CD8-positive, alpha-beta memory T cell (primary cell): ENCODE measurements at places on chromosomes 4 and X. TPM values are rescaled to one million over a fixed set of nuclear protein-coding genes. Genes with fewer than 3 reads are reported as not detected.

- no peak for DNase-seq
These were observed 351.5 kb upstream of the MAD2L1 start for GRCh38 chr4:120418146-120418545.

GRCh38 chr4:156933633-156934258 is 37.9 kb downstream of the PDGFC start:
- no peak for DNase-seq

DNA sequence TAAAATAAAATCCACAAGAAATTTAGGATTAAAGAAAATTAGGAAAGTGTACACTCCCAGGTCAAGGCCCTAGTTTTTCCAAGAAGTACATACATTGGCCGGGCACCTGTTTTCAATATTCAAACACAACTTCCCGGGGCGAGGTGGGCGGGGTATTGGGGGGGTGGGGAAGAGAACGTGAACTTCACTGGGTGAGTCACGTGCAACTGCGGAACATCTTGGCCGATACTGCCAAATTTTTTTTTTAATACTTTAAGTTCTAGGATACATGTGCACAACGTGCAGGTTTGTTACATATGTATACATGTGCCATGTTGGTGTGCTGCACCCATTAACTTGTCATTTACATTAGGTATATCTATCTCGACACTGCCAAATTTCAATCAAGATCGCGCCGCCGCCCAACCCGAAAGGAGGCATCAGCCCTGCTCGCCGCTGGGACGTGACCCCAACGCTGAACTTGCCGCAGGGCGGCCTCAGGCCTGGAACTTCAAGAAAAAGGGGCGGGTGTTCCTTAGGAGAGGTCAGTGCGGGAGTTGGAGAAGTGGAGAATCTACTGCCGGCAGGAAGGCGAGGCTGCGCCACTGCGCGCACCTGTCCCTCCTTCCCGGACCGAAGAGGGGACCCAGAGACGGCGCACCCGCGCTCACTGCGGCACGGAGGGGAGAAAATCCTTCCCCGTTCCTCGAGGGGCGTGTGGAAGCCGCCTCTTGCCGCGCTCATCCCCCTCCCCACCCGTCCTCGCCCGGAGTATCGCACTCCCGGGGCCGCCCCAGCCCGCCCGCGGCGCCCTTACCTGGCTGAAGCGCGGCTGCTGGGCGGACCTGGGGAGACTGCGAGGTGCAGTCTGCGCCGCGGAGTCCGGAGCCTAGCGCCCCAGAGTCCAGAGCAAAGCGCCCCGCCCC is at the start of gene TEC:
TSS of gene TEC (minus strand) at position 883 of the 905 bp plus-strand sequence. CDS start 41,224 bp downstream, outside the sequence.
- DNase-seq, result peak; percentile 49

DNA sequence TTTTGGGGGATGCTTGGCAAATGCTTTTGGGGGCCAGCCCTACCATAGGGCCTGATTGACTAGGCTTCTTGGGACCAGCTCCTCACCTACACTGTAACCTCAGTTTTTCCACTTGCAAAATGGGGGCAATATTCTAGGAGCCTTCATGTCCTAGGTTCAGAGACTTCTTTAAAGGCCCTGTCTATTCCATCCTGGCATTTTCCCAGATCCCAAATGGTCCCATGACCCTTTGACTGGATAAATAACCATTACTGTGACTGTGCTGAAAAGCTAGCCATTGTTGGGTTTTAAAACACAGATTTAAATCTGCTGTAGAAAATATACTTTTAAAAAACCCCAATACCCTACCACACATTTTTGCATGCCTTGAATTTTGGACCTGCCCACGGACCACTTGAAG is 149.8 kb downstream of the EFNB1 start:
- no peak for DNase-seq

The TBC1D19 gene
- total RNA-seq, result 6.3 TPM
